ENCODE measurements at places on chromosomes 7 and 10. TPM values are rescaled to one million over a fixed set of nuclear protein-coding genes. Genes with fewer than 3 reads are reported as not detected.
A peak's percentile ranks its signal among the peaks of the same experiment; 100 is the strongest.

DNA sequence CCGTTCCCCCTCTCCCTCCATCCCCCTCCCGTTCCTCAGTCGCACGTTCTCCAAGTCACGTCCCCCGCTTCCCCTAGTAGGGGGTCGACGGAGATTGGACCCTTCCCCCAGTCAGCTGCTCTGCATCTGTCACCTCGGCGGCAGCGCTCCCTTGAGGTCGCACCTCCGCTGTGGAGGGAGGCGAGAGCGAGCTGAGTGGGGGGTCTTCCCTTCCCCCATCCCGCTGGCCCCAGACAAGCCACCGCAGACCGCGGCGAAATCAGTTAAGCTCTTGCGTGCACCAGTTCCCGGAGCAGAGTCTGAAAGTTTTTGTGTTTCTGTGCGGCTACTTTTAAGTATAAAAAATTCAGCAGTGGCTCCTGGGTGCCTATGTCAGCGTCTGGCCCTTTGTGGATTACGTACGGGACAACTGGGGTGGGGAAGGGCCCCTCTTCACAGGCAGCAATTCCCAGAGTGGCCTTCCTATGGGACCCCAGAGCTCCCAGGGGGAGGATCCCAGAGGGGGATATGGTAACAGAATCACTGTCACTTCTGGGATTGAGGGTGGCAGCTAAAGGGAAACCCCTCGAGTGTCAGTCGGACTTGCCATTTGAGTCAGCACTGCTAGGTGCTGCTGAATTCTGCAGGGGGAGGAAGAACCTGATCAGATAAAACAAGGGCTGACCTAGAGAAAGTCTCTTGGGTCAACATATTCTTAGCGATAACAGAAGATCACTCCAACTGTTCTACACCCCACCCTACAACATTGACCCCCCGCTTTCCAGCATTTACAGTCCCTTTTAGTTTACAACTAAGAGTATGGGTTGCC lies 12.5 kb upstream of the DDIT4 start:
- DNase-seq: peak; percentile 77

DNA sequence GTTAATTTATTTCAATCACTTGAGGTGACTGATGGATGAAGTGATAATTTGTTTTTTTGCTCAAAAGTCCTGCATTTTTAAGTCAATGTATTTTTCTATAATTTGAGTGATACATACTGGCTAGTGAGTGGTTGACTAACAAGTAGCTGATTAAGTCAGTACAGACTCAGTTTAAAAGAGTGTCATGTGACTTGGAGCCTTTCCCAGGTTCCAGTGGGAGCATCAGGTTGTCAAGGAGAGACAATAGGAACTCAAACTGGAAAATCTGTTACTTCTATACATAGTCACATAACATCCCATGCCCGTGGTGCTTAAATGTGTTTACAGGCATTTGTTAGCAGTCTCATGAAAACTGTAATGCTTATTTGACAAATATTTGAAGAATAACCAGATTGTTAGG lies 154.7 kb downstream of the ANK3 start:
- no peak for DNase-seq

GRCh38 chr10:72263613-72264241 lies 10.0 kb upstream of the DDIT4 start:
- DNase-seq: no peak

- no peak for DNase-seq
These were observed 80.0 kb upstream of the INSIG1 start for GRCh38 chr7:155217634-155218033.

GRCh38 chr10:30791197-30791611 lies 161.7 kb upstream of the LYZL2 start:
- no peak for DNase-seq

- no peak for DNase-seq
These were observed 147.6 kb upstream of the AOAH start for GRCh38 chr7:36871863-36872262.

DNA sequence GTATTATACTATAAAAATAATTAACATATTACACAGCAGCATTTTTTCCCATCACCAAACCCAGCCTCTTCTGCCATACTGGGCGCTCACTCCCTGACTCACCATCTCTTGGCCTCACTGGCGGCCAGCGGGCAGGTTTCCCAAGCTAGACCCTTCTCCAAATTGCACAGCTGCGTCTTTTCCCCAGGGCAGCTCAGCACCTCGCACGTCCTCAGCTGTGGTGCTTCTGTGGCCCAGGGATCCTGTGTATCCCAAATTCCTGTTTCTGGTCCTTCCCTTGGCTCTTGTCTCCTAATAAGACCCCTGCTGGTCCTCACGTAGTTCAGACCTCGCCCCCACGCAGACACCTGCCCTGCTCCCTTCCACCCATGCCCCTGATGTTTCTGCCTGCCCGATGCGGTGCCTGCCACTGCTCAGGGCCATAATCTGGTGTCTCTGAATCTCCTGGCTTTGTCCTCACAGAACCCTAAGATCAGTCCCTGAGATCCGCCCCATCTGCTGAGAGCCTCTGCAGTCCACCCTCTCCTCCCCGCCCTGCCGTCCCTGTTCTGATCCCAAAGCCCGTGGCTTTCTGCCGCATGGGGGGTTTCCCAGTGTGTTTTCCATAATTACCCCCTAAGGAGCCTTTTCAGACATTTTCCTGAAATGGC lies 290.1 kb downstream of the TCERG1L start:
- no peak for DNase-seq

DNA sequence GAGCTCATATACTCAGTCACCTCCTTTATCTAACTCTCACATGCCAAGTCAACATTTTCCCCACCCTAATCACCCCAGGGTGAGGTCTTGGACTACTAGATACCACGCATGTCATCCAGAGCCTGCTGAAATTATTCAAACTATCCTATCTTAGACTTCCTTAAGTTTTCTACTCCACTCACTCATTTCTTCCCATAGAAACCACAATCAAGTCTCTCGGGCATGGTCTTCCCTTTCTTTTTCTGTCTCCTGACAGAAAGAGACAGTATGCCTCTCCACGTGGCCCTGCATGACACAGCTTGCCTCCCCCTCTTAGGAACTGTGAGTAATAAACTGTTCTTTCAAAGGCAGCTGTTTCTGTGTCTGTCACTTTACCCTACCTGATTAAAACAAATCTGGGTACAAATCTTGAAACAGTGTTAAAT lies 29.4 kb downstream of the TAS2R41 start:
- no peak for DNase-seq

DNA sequence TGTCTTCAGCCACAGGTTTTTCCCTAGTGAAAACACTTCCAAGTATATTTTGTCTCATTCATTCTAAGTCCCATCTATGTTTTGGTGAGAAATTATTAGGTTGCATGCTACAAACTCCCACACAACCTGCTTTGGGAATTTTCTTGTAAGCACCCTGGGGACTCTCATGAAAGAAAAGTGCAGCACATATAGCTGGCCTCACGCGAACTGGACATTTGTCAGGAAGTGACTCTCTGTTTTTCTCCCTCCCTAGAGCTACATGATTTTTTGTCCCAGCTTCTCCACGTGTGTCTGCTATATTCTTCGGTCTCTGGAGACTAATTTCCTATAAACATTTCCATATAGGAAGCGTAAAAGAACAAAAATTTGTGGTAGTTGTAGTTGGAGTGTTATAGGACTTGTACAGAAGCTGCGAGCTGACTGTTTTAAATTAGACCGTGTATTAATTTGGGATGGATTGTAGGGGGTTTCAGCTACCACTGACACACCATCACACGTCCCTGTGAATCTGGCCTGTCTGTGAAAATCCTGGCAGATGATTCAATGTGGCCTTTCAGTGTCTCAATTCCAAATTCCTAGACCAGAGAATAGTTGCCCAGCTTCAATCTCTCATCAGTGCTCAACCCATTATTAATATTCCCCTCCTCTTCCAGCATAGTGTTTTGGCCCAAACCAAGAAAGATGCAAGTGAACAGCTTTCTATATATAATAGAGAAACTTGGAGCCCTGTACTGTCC lies 40.2 kb downstream of the ARL4A start:
- DNase-seq: no peak

CYP3A4 gene
- not detected for total RNA-seq

DNA sequence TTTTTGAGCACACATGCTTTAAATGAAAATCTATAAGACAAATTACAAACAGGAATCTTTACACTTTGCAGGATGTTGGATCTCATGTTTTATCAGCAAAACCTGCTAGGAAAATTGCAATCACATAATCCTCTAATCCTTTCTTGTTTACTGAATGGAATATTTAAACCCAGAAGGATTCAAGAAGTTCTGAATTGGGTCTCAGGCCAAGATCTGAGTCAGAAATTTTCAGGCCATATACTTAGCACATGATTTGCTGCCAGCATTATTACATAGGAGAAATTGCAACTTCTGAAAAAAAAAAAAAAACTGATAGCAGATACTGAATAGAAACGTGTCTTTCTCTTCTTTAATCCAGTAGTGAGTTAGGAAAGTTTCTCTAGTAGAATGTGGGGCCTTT lies 1005.3 kb upstream of the POT1 start:
- DNase-seq: no peak

DNA sequence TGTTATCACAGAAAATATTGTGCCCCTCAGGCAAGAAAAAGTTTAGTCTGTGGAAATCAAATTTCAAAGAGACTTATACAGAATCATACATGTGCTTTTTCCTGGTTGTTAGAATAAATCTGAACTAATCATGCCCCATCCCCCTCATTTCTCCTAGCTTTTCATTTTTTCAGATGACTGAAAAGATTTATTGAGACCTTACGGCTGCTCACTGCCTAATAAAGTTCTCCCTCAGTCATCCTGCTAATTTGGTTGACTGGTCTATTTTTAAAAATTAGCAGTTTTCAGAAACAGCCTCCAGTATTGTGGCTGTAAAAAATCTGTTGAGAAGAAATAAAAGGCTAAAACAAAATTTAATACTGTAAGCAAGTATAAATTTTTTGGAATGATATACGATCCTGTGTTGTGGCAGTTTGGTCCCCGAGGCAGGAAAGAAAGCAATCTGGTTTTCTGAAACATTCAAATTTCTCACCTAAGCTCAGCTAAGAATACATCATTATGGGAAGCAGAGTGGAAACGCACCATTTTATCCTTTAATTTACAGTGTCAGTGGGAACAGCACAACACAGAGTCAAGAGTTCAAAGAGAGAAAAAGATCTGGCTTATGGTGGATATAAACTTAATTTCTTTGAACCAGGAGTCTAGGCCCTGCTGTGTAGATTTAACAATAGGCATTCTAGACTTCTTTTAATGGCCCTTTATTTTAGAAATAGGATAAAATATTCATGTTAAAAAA lies 144.4 kb downstream of the KCND2 start:
- no peak for DNase-seq

DNA sequence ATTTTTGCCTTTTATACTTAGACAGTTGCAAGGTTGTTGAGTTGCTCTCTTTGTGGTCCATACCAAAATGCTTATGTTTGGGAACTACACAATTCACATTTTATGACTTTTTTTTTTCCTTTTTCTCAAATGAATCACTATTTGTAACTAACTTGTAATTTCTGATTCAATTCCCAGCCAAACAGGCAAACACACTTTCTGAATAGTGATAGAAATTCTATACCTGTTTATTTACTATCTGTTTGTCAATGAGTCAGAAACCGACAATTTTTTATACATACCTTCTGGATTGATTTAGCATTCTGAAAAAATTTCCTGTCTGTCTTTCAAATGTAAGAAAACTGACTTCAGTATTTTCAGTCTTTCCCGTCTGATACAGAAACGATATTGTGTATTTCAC lies 69.1 kb downstream of the MBL2 start:
- DNase-seq: no peak

MASTL gene
- 26.7 TPM for total RNA-seq
